Stimulated activated CD8-positive, alpha-beta memory T cell treated with anti-CD3 and anti-CD28 coated beads, Interleukin-15, amount 100 ng/mL, for 1 hour (primary cell): ENCODE measurements at places on chromosomes 5 and 9.

DNA sequence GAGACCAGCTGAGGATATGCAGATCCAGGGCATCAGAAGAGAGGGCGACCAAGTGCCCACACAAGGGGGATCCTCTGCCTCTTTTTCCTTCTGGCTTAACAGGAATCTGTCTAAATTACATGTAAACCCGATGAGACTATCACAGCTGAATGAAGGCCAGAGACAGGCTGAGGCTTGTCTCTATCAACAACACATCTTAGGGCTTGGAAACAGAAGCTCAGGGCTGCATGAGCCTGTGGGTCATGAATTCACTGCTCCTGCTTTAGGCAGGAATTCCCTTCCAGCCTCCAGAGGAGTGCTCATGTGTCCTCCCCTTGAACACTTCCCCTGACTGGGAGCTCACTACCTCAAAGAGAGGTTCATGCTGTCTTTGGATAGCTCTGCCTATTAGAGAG lies 106.1 kb upstream of the PHYKPL start:
- no peak for DNase-seq

DNA sequence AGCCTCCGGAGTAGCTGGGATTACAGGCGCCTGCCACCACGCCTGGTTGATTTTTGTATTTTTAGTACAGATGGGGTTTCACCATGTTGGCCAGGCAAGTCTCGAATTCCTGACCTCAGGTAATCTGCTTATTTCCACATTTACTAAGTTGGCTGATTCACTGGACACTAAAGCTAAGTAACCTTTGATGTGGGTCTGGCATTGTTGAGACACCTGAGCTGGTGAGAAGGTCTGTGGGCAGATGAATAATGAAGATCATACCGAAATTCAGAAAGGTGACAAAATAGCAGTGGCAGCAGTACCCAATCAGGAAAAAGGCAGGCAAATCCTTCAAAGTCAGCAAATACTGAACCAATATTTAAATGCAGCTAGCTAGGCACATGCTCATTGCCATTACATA lies 210.6 kb upstream of the ZNF608 start:
- no peak for DNase-seq

GRCh38 chr9:132631685-132632084 lies 38.1 kb downstream of the DDX31 start:
- DNase-seq, result no peak

- DNase-seq, result no peak
These were observed 279.6 kb downstream of the GABRB2 start for GRCh38 chr5:161266954-161267353.

DNA sequence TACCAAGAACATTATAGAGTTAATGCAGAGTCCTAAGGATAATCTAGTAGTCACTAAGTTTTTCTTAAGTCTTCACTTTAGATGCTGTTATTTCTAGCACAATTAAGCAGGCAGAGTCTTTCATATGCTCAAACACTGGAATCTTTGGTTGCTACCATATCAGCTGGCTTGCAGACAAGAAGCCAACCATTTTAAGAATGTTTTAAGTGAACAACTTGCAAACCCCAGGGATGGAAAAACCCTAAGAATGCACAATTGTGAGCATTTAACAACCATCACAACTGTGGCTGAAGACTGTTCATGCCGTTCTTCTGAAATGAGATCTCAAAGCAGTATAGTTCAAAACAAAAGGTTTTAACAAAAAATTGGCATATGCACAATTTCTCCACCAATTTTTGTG lies 55.1 kb downstream of the CSNK1A1 start:
- no peak for DNase-seq

DNA sequence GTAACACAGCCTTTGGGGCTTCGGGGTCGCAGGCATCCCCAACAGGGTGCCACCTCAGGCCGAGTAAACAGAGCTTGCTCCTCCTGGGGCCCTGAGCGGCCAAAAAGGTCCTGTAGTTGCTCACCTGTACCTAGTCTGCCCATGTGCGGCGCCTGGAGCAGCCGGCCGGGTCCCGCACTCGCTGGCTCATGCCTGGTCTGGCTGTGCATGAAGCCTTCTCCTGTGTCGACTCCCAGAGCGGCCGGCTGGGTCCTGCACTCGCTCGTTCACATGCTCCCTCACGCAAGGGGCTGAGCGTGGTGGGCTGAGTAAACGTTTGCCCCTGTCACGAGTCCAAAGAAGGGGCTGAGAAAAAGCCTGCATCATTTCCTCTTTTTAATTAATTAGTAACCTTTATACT lies 162.4 kb upstream of the TUT7 start:
- no peak for DNase-seq

- no peak for DNase-seq
These were observed 228.7 kb upstream of the NR4A3 start for GRCh38 chr9:99592834-99593574.

DNA sequence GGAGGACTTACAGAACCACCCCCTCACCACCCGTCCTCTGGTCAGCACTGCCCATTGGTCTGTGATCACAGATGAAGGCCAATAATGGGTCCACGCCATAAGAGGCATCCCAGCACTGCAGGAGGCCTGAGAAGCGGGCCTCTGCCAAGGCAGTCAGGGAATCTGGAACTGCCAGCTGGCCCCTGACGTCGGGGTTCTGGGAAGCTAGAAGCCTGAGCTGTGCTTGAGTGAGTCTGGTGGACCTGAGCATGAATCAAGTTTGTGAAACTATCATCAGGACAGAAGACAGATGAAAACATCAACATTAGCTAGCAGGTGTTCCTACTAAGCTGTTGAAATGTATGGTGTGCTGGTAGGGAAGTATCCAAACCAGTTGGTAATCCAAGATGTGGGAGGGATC lies 7.8 kb downstream of the ANGPTL2 start:
- no peak for DNase-seq

DNA sequence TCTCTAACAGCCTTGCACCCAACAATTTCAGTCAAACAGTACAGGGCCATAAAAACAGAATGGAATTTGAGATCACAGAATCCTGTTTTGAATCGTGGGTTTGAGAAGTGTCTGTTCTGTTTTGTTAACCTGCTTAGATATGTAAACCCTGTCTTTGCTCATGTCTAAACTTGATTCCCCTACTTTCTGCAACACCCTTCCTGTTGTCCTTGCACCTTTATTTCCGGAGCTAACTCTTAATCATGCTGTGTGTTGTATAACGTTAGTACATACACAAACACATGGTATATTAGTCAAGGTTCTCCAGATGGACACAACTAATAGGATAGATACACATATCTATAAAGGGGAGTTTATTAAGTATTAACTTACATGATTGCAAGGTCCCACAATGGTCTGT lies 2229.2 kb upstream of the C9orf72 start:
- DNase-seq, result no peak

DNA sequence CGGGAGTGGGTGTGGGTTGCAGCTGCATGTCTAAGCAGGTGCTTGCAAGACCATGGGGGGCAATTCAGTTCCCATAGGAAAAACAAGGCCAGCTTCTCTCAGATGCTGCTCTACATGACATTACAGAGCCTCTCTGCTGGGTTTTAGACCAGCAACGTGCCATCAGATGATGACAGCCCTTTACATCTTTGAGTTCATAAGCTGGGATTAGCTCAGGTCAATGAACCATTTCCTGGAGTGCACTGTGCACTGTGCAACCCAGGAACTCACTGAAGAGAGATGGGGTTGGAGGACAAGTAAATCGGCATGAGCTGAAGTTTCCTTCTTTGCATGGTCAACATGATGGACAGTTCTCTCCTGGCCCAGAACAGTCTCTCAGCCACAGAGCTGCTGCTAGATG lies 160.6 kb downstream of the MARCHF11 start:
- no peak for DNase-seq

- DNase-seq, result no peak
These were observed 1.8 kb downstream of the UBAP2 start for GRCh38 chr9:34046784-34047379.

DNA sequence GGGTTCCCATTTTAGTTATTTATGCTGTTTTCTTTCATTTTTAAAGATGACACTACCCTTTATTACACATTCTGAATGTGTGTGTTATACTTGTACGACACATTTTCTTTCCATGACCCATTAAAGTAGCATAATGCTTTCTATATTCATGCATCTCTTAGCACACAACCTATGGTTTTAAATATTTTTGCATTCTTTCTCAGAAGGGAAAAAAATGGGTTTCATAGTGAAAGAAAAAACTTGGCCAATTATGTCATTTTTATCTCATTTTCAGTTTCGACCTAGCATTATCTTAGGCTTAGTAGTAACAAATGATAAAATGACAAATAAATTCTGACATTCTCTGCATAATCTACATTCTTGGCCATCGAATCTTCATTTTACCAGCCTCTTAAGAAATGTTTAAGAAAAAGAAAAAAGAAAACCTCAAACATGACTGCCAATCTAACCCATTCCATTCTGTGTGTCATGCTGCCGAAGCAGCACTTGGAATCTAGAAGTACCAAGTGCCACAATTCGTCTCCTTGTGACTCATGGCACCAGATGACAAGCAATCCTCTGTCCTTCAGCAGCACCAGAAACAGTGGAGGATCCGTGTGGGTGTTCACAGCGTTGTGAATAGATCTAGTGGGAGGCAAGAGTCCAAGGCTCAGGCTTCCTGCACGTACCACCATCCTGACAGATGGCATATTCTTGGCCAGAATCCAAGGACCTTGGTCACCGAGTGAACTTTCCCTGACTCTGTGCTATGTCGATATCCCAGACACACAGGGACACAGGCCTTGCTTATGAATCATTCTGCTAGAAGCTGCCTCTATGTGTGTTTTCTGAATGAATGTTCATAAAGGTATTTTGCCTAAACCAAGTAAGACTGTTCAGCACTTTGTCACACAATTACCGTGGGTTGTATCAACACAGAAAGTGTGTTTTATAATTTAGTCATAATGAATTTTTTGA lies 502.7 kb downstream of the NR2F1-AS1 start:
- DNase-seq, result no peak

GRCh38 chr9:112341730-112342129 lies 8.3 kb upstream of the PTBP3 start:
- DNase-seq, result no peak

DNA sequence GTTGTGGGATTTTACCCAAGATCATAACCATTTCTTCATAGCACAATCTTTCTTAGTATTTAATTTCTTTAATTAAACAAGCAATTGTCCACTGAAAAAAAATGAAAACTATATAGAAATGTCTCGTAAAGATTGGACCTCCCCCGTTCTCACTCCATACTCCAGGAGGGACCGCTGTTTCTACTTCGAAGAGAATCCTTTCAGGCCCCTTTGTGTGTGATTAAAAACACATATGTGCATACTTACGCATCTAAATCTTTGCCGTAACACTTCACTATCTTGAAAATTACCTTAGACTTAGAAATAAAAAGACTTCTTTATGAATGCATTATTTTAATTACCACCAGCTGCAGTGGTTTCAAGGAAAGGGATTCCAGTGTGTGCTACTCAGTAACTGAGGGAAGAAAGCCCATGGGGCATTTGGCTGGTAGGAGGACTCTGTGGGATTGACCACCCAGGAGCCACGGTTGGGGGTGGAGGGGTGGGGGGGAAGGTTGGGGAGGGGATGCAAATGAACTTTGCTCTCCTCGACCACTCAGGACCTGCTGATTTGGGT lies 209.1 kb downstream of the FAM114A2 start:
- DNase-seq, result no peak

- no peak for DNase-seq
These were observed 55.3 kb upstream of the SARDH start for GRCh38 chr9:133793471-133793870.

- no peak for DNase-seq
These were observed 40.1 kb upstream of the TARS1 start for GRCh38 chr5:33400675-33401074.

DNA sequence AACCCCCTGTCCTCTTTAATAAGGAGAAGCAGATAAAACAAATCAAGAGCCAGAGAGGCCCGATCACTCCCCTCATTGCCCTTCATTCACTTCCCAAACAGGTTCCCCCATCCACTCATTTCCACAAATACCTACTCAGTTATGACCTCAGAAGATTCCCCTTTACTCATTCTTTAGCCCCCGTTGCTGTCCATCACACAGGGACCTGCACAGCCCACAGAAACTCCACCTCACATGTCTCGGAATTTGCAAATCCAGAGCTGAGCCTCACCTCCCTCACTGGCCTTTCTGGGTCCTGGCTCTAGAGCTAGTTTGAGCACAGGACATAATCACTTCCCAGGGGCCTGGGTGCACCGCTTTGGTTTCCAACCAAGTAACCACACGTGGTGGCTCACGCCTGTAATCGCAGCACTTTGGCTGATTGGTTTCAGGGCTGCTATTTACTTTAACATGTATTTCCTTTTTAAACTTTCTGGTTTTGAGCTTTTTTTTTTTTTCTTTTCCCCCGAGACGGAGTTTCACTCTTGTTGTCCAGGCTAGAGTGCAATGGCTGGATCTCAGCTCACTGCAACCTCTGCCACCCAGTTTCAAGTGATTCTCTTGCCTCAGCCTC lies 17.8 kb downstream of the ATP6V0E1 start:
- no peak for DNase-seq

DNA sequence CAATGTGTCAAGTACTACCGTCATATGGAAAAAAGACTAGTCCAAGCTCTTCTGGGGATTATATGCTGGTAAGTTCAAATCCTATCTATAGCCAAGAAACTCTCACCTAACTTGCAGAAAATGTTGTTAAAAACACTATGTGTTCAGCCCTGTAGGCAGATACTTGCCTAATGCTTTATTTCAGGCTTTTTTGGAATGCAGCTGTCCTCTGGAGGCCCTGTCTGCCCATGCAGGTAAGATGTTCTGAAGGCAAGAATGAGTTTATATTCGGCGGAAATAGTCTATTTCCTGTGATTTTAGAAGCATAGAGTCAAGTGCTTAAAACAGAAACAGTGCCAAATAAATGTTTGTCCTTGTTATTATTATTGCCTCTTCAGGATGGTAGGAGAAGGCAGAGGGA lies 34.3 kb upstream of the PPP2R2B start:
- no peak for DNase-seq

DNA sequence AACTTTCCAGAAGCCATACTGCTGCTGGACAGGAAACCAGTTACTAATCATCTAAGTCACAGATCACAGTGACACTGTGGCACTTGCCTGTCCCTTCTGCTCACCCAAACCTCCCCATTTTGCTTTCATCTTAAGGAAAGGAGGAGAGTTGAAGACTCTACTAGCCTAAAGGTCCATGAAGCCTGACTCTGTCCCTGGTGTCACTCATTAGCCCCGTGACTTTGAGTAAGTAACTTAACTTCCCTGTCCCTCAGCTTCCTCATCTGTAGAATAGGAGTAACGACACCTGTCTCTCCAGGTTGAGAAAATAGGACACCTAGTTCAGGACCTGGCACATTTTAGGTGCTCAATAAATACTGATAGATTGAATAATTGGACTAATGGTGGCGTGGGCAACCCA lies 536 bp upstream of the SLC6A7 start:
- DNase-seq, result no peak
